ENCODE measurements at places on chromosomes 13 and 19.

- no peak for DNase-seq
Observed at GRCh38 chr19:1857648-1858326, 5.6 kb downstream of the KLF16 start.

GRCh38 chr19:16188521-16188920 is 3.3 kb downstream of the FAM32A start:
- no peak for DNase-seq

- DNase-seq: no peak
Observed at GRCh38 chr13:109700176-109700575, 86.2 kb downstream of the IRS2 start.

GRCh38 chr19:30059741-30060457 is 117.9 kb downstream of the URI1 start:
- DNase-seq: no peak

- DNase-seq: no peak
Observed at GRCh38 chr13:44237276-44237767, 136.3 kb upstream of the SERP2 start.

GRCh38 chr13:38412266-38412665 is 62.6 kb downstream of the UFM1 start:
- DNase-seq: no peak

DNA sequence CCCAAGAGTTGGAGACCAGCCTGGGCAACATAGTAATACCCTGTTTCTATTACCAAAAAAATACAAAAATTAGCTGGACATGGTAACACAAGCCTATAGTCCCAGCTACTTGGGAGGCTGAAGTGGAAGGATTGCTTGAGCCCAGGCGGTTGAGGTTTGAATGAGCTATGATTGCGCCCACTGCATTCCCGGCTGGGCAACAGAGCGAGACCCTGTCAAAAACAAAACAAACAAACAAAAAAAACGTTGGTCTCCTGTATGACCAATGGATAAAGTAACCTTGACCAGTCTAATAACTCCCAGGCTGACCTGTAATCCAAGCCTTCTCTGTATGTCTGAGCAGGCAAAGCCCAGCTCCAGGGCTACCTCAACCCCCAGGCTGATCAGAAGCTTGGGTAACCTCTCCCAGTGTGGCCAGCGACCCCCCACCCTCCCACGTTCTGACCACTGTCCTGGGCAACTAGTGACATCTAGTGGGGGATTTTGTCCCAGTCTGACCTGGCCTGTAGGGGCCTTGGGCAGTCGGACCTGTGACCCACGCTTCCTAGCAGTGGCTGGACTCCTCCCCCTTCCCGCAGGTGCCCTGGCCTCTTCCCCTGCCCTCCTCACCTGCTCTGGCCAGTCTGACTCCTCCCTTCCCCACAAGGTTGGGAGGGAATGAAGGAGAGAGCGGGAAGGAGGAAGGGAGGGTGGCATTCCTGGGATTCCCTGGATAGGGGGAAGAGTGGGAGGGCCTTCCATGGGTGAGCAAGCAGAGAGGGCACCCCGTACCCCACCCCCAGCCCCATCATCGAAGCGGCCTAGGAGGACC is 1.0 kb upstream of the BCAM start:
- DNase-seq: peak; percentile 99

GRCh38 chr13:37539170-37539569 is 59.4 kb downstream of the POSTN start:
- DNase-seq: no peak

GRCh38 chr13:109756778-109757177 is 29.6 kb downstream of the IRS2 start:
- no peak for DNase-seq

GRCh38 chr19:53553156-53553555 is 15.2 kb downstream of the ZNF331 start:
- DNase-seq: no peak

DNA sequence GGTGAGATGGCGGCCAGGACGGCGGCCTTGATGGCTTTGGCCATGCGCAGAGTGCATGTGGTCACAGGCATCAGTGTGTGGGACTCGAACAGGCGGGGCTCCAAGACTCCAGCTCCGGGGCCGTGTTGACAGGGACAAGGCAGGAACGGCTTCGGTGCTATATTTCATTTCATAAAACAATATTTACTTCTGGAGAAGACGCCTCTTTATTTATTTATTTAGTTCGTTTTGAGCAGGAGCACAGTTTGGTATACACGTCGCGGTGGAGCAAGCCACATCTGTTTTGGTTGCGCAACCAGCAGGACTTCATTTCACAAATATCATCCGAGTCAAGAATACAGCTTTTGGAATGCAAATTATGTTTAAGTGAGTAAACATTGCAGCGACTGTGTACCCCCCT is 166.7 kb upstream of the TSHZ3 start:
- no peak for DNase-seq

GRCh38 chr19:8445488-8446001 is 770 bp downstream of the HNRNPM start:
- DNase-seq: no peak

GRCh38 chr13:112752711-112753541 is 63.1 kb downstream of the ATP11A start:
- no peak for DNase-seq

DNA sequence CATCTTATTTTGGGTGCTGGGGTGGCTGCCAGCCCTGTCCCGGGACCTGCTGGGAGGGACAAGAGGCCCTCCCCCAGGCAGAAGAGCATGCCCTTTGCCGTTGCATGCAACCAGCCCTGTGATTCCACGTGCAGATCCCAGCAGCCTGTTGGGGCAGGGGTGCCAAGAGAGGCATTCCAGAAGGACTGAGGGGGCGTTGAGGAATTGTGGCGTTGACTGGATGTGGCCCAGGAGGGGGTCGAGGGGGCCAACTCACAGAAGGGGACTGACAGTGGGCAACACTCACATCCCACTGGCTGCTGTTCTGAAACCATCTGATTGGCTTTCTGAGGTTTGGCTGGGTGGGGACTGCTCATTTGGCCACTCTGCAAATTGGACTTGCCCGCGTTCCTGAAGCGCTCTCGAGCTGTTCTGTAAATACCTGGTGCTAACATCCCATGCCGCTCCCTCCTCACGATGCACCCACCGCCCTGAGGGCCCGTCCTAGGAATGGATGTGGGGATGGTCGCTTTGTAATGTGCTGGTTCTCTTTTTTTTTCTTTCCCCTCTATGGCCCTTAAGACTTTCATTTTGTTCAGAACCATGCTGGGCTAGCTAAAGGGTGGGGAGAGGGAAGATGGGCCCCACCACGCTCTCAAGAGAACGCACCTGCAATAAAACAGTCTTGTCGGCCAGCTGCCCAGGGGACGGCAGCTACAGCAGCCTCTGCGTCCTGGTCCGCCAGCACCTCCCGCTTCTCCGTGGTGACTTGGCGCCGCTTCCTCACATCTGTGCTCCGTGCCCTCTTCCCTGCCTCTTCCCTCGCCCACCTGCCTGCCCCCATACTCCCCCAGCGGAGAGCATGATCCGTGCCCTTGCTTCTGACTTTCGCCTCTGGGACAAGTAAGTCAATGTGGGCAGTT is 8.6 kb downstream of the CALM3 start:
- no peak for DNase-seq

All from H9 (cell line).